Transverse colon (tissue), 4 donors: ENCODE measurements at places on chromosomes 16 and 17. TPM values are rescaled to one million over a fixed set of nuclear protein-coding genes. Genes with fewer than 3 reads are reported as not detected.

GRCh38 chr16:62846399-62847057 is 810.3 kb upstream of the CDH8 start:
- DNase-seq = no peak

DNA sequence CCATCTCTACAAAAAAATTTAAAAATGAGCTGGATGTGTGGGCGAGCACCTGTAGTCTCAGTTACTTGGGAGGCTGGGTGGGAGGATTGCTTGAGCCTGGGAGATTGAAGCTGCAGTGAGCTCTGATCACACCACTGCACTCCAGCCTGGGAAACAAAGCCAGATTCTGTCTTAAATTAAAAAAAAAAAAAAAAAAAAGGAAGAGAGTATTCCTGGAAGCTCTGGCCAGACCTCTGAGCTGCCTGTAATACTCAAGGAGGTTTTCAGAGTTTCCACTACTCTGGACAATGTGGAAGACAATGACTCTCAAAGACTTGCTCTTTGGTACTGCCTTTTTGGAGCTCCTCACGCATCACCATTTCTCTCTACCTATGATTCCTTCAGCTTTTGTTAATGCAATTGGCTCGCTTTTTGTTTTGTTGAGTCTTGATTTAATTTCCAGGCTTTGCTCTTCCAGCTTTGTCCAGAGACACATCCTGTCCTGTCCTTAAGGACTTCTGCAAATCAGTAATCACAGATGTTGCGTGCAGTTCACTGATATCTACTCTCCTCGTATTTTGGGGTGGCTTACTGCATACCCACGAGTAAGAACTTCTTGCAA is 10.8 kb downstream of the CHD9 start:
- no peak for DNase-seq

DNA sequence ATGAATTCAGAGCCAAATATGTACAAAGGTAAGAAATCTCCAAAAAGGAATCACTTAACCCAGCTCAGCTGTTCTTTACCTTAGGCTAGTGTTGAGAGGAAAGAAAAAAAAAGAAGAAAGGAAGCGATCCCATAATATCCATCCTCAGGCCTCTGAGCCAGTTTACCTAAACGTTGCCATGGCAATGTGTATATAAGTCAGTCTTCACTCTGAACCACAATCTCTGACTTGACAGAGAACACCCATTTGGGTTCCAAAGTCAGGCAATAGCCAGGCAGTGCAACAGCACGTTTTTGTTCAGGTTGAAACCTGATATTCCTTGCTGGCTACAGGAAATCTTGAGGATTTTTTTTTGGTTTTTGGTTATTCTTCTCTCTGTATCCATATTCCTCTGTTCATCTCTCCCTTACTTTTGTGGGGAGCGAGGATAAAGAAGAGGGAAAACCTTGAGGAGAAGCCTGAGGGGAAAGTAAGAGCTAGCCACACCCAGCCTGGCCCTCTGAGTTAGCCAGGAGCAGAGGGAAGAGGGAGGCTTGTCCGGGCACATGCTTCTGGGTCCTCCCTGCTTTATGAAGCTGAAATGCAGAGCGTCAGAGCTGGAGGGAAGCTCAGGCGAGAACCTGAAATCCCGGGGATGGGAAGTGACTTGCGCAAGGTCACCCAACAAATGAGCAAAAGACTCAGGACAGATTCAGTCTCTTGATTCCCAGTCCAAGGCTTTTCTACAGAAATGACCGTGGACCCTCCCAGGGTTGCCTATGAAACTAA is 152.7 kb downstream of the SOX9 start:
- DNase-seq = no peak

Gene KCNAB3
- 0.82 TPM for total RNA-seq

Gene FOXN1
- 0.14 TPM for total RNA-seq

DNA sequence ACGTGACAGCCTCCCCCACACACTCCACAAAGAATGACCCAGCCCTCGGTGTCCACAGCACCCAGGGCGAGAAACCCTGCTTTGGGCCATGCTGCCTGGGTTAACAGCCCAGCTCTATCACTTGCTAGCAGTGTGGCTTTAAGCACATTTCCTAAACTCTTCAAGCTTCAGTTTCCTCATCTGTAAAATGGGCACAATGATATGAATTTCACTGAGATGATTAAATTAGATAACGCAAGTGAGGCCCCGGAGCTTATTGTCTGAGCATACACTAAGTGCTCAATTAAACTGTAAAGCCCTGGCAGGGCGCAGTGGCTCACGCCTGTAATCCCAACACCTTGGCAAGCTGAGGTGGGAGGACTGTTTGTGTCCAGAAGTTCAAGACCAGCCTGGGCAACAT is 79.4 kb downstream of the LITAF start:
- DNase-seq = no peak

DNA sequence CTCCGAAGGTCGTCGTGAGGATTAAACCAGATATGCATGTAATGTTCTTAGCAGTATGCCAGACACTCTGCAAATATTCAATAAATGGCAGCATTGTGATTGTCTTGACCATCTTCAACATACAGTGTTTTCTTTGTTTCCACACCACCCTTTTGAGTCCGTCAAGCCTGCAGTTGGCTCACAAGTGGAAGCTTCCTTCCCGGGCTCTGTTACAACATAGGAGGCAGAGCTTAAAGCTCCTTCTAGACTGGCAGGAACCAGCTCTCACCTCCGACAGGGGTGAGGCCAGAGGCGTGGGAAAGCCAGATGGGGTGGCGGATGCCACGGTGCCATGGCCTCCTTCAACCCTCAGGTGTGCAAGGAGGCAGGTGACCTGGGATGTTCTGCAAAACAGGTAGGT is 138.3 kb downstream of the FOXL1 start:
- no peak for DNase-seq

- DNase-seq = no peak
Observed at GRCh38 chr16:81060576-81061306, 16.3 kb downstream of the C16orf46 start.

GRCh38 chr17:64063088-64063487 is 42.7 kb upstream of the ICAM2 start:
- DNase-seq = no peak

GRCh38 chr17:30554839-30555751 is 77.9 kb downstream of the GOSR1 start:
- DNase-seq = no peak

DNA sequence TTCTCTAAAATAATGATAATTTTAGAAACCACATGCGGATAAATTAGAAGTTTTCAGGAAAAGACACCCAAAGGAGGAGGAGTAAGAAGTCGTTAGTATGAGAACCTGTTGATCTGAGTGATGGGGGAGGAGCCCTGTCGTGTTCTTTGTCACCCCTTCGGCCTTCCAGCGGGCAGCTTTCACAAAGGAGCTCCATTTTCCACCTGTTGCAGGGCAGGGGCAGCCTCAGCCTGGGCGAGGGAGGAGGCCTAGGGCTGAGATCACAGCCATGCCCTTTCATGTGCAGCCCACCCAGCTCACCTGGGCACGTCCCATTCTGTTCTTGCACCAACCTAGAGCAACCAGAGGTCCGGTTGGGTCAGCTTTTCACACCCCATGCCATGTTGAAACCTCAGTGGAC is 5.3 kb downstream of the DUSP14 start:
- no peak for DNase-seq

DNA sequence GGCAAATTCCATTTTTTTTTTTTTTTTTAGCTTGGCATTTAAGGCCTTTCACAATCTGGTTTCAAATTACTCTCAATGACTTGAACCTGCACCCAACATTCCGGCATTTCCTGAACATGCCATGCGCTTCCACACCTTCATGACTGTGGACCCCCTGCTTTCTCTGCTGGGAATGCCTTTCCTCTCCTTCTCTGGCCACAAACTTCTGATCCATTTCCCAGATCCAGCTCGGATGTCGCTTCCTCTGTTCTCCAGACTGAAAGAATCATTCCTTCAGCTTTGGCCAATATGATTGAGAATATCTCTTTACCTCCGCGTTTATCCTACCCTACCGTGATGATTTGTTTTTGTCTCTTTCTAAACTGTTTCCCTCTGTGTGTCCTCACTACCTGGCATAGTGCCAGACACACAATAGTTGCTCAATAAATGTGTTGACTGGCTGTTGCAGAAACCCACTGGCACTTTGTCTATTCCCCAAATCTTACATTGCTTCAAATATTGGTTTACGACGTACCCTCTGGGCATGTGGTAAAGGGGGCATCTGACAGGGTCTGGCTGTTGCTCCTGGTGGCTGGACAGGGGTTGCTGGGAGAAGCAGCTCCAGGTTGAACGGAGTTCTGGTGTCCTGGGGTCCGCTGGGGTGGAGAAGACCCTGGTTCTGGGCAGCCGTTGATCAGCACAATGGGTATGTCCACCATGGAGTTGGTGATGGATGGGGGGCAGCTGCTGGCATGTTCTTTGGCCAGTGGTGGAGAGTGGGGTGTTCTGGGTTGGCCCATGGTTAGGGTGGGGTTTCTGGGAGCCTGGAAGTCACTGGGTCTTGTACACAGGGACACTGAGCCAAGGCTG is 14.7 kb downstream of the TNS4 start:
- DNase-seq = no peak

Gene TMC8
- 4.5 TPM for total RNA-seq

Gene CCDC137
- total RNA-seq = 13.5 TPM

DNA sequence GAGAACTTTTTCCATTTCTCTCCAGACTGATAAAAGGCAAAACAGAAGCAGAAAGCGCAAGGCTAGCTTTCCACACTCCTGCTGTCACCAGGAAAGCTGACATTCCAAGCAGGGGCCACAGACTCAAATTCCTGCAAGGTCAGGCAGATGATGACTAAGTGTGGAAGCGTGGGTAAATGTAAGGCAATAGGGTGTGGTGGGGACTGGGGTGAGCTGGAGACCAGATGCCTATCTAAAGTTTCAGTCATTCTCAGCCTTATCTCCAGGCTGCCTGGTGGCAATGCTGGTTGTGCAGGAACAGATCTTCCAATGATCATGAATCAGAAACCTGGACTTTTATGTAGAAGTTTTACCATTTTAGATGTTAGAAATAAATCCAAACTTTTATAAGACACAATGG is 224.1 kb downstream of the GSG1L start:
- DNase-seq = no peak

Gene KLHL36
- 70.3 TPM for total RNA-seq

DNA sequence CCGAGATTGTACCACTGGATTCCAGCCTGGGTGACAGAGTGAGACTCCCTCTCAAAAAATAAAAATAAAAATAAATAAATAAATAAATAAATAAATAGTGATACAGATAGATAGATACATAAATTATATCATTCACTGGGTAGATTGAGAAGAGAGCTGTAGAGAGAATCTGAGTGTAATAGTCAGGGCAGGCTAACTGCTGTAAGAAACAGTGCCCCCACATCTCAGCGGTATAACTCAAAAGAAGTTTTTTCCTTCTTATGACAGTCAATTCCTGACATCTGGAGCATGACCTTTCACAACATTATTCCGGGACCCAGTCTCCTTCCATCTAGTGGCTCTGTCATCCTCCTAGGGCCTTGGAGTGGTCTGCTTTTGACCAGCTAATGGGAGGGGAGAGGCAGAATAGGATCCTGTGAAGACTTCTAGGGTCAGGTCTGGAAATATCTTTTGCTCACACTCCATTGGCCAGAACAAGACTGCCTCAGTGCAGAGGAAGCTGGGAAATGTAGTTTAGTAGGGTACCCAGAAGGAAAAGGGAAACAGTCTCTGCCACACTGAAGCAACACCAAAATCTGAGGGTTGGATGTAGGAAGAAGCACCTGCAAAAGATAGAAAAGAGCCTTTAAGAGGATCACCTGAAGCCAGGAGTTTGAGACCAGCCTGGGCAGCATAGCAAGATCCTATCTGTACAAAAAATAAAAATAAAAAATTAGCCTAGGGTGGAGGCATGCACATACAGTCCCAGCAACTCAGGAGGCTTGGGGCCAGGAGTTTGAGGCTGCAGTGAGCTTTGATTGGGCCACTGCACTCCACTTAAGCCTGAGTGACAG is 3.0 kb upstream of the QPRT start:
- DNase-seq = no peak

Gene CTF1
- total RNA-seq = 0.95 TPM

DNA sequence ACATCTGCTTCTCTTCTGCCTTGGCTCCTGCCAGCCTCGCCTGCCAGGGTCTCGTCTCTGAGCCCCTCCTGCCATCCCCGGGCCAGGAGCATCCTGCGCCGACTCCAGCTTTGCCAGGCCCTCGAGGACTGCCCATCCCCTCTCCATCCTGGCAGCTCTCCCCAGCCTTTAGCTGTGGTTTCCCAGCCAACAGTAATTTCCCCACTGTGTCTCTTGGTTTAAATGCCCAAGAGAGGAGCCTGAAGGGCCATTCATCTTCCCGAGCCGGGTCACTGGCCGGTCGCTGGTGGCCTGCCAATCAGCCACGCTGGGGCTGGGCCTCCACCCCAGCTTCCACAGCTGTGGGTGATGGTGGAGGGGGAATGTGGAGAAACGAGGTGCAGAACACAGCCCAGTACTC is 47.8 kb downstream of the MRC2 start:
- DNase-seq = no peak

Gene TRPV2
- total RNA-seq = 8.2 TPM

Gene ACSM2A
- total RNA-seq = not detected

Gene MYO15A
- total RNA-seq = 4.2 TPM

- DNase-seq = no peak
Observed at GRCh38 chr16:26993511-26993910, 73.2 kb upstream of the C16orf82 start.

DNA sequence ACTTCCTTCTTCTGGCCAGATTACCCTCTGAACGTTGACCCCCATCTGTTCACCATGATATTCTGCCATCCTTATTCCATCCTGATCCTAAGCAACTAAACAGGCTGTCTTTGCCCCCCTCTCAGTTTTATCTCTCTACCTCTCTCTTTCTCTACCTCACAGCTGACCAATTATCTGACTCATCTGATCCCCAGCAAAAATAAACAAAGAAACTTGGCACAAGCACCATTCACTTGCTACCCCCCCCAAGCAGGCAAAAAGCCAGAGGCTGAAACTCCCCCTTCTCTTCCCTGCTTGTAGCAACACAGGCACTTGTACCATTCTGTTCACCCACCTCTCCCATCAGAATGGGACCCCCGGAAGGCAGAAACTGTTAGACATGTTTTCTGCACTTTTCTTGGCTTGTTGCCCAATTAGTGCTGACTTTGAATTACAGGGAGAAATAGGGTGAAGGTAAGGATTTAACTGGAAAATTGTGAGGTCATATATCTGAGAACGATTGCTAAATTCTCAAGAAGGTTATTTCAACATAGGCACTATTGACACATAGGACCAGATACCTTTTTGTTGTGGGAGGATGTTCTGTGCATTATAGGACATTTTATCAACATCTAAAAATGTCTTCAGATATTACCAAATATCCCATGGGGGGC is 163.2 kb downstream of the TOX3 start:
- DNase-seq = no peak

DNA sequence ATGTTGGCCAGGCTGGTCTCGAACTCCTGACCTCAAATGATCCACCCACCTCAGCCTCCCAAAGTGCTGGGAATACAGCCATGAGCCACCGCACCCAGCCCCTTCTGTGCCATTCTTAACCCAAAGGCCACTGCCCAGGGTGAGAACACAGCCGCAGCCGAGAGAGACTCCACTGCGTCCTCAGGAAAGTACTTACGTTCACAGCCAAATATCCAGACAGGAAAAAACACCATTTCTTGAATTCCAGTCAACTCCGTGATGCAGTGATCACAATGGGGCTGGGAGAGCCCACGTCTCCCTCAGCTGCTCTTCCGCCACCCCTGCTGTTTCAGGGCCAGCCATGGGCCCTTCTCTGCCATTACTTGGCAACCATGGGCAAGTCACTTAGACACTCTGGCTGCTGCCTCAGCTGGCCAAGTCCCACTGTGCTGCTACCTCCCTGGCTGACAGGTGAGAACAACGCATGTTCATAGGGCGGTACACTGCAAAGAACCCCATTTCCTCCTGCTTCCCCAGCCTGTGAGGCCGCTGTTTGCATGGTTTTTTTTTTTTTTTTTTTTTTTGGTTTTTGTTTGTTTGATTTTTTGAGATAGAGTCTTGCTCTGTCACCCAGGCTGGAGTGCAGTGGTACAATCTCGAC is 4.3 kb downstream of the CDIP1 start:
- DNase-seq = no peak

Gene CTRB1
- not detected for total RNA-seq

Gene TBC1D3B
- total RNA-seq = 12.1 TPM

Gene IGF2BP1
- total RNA-seq = under 0.01 TPM
